PC-3 (cell line): ENCODE measurements at places on chromosomes 3 and 15. TPM values are rescaled to one million over a fixed set of nuclear protein-coding genes. Genes with fewer than 3 reads are reported as not detected.
A peak's percentile ranks its signal among the peaks of the same experiment; 100 is the strongest.

- peak; percentile 59 for DNase-seq
These were observed 54.2 kb upstream of the TMCO5A start for GRCh38 chr15:37880009-37880834.

Gene TM4SF4
- 0.23 and 0.40 TPM in 2 replicates for total RNA-seq

- DNase-seq = no peak
These were observed 58.2 kb downstream of the FMN1 start for GRCh38 chr15:33136353-33136752.

- no peak for DNase-seq
These were observed 230.8 kb downstream of the RBMS3 start for GRCh38 chr3:29511701-29512100.
